ENCODE measurements at places on chromosomes 4 and X.

- DNase-seq, result no peak
These were observed 233.8 kb upstream of the UGT8 start for GRCh38 chr4:114364857-114365256.

GRCh38 chrX:46961097-46961496, 48.9 kb downstream of the JADE3 start:
- DNase-seq, result peak; percentile 62

DNA sequence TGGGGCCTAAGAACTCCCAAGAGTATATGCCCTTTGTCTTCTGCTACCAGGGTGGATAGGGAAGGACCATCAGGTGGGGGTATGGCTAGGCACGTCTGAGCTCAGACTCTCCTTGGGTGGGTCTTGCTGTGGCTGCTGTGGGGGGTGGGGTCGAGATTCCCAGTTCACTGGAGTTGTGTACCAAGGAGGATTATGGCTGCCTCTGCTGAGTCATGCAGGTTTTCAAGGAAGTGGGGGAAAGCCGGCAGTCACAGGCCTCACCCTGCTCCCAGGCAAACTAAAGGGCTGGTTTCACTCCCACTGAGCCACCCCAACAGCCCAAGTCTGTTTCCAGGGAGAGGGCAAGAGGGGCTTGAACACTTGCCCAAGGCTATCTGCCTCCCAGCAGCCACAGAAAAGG, 249.7 kb downstream of the NR3C2 start:
- no peak for DNase-seq

- no peak for DNase-seq
These were observed 210.7 kb upstream of the SLC7A11 start for GRCh38 chr4:138452826-138453225.

DNA sequence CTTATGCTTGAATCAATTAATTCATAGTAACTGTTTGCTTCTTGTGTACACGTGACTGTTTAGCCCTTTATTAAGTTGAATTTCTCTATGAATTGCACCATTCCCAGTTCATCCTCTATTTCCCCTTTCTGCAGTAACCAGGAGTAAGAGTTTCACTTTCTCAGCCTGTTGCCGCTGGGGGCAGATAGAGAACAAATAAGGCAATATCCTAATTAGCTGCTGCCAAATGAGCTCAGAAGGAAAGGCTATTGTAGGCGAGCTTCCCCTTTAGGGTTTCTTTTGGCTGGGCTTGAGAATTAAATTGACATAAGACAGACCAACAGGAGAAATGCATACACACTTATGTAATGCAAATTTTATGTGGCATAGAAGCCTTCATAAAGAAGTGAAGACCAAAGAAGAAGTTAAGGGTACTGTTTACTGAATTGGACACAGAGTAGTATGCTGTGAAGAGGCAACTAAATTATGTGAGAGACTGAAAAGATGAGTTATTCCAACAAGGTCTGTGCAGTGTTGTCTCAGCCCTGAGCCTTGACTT, 1594.7 kb downstream of the TECRL start:
- DNase-seq, result no peak

GRCh38 chr4:66562276-66562806, 892.1 kb upstream of the EPHA5 start:
- DNase-seq, result no peak

GRCh38 chr4:102478186-102478585, 23.0 kb upstream of the NFKB1 start:
- no peak for DNase-seq

DNA sequence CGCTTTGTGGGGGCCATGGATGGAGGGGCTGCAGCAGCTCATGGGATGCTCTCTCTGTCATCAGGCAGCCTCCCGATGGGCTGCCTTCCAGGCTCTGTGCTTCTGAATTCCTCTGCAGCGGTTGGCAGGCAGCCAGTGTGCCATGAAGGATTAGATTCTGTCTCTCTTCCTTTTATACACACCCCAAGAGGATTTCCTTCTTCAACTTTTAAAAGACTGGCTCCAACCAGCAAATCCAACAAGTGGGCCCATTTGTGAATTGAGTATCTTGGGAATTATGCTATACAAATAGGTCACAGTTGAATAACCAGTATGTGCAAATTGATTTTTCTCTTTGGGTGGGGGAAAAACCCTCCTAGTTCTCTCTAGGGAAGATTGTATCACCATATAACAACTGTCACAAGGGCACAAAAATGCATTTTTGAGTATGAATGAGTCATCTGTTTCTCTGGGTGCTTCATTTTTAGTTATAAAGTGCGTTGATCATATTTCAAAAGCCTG, 96.8 kb upstream of the FAT1 start:
- DNase-seq, result no peak

DNA sequence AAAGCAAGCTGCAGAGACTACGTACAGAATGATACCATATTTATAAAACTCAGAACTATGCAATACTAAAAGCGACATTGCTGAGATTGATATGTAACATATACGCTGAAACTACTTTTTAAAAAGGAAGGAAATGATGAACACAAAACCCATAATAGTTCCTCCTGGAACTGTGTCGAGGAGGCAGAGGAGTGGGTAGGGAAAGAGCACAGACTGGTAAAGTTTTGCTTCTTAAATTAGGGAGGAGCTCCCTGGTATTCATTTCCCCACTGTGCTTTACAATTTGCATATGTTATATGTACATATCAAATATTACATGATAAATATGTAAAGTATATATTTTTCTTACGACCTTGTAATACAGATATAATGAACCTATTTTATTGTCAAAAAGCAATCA, 13.9 kb downstream of the UFSP2 start:
- no peak for DNase-seq

DNA sequence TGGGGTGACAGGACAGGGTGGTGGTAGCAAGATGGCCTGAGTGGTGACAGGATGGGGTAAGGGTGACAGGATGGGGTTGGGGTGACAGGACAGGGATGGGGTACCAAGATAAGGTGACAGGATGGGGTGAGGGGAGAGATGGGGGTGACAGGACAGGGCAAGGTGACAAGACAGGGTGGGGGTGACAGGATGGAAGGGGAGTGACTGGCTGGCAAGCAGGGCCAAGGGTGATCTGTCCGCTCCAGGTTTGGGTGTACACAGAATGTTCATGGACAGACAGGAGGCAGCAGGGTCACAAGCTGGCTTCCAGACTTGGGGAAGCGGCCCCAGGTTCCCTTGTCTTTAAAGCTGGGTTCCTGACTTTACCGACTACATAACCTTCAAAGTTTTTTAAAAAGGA, 23.3 kb downstream of the RNF212 start:
- no peak for DNase-seq

- DNase-seq, result no peak
These were observed 21.6 kb downstream of the RBBP7 start for GRCh38 chrX:16848541-16848940.

GRCh38 chrX:108537005-108537404, 97.4 kb downstream of the COL4A5 start:
- no peak for DNase-seq

DNA sequence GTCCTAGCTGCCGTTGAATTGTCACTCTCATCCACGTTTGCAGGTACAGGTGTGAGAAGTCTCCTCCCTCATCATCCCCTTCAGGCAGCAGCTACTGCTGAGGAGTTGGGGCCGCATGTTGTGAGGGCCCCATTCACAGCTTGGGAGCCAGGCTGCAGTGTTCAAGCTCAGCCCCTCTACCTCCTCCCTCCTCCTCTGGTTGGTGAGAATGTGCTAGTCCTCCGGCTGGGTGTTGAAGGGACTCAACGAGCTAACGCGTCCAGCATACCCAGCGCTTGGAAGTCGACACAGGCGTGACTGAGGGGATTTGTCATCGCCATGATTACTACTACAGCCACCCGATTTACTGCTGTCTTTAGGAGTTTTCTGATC, 82.0 kb upstream of the PSAPL1 start:
- DNase-seq, result no peak

DNA sequence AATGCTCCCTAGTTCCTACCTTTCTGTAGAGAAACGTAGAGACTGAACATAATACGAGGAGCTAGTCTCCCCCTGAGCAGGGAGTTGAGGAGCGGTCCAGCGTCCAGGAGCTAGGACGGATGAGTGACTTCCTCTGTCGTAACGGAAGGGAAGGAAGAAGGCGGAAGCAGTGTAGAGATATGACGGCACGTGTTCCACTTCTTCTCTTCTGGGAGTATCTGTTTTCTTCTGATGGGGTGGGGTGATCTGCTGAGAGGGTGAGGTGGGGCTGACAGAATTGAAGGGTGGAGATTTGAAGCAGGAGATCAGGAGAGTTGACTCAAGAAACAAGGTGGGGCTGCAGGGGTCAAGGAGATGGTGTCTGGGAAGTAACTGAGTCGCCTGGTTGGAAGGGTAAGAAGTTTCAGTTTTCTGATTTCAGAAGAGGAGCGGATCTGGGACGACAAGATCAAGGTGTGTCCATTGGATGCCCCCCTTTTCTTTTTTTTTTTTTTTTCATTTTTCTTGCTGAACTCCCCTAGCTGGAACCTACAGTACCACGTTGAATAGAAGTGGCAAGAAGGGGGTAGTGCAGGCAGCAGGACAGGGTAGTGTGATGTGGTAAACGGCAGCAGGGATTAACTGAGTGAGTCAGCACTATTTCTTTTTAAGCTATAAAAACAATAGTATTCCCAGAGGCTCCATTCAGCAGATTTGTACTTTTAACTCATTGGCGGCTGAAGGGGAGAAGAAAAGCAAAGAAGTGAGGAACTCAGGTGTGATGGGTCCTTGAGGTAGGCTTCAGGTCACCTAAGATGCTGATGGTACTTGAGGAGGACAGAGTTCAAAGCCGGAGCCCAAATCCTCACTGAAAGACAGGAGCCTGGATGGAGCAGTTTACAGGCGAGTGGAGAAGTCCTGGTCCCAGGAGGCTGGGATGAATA, 50.8 kb upstream of the SETD7 start:
- peak; percentile 28 for DNase-seq

DNA sequence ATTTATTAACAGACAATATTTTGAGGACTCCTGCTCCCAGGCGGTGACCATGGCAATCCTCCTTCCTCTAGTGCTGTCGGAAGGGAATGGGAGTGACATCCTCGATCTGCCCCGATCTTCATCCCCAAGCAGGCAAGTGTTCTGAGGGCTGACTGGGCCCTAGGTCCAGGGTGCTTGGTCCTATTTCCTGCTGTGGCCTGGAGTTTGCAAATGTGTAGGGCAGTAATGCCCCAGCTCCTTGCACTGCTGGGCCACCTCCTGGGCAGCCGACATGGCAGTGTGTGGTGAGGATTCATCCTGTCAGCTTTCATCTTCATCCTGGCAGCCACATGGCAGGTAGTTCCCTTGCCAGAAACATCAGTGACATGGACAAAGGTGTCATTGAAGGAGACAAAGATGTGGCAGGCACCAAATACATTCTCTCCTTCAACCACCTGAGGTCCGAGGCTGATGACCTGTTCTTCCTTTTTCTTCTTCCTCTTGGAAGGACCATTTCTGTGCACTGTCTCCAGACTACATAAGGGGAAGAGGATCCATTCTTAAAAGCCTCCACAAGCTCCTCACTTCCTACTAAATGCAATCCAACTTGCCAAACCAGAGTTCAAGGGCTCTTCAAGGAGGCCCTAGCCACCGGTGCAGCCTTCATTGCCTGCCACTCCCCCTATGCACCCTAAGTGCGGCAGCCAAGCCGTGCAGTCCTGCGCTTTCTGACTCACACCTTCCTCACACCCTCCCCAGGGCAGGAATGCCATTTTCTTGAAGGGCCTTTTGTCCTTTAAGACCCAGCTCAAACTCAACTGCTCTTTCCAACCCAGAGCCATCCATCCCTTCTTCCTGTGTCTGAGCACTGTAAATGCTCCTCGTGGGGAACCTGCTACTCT, 65.7 kb downstream of the TMEM154 start:
- DNase-seq, result no peak

- peak; percentile 78 for DNase-seq
These were observed 47.7 kb downstream of the SPRY1 start for GRCh38 chr4:123444290-123444731.

GRCh38 chr4:56259655-56260054, 127.6 kb downstream of the AASDH start:
- DNase-seq, result no peak

DNA sequence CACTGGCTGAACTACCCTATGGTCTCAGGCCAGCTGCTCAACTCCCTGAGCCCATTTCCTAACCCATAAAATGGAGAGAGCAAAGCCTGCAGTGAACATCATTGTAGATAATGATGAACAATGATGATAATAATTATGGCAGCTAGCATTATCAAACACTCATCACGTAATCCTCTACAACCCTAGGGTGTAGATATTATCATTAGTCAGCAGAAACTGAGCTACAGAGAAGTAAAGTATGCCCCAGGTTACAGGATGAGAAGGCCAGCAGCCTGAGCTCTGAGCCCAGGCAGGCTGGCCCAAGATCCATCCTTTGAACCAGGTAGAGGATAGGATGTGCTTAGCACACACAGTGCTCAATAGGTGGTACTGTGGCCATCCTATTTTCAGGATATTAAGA, 43.2 kb downstream of the REELD1 start:
- DNase-seq, result no peak

DNA sequence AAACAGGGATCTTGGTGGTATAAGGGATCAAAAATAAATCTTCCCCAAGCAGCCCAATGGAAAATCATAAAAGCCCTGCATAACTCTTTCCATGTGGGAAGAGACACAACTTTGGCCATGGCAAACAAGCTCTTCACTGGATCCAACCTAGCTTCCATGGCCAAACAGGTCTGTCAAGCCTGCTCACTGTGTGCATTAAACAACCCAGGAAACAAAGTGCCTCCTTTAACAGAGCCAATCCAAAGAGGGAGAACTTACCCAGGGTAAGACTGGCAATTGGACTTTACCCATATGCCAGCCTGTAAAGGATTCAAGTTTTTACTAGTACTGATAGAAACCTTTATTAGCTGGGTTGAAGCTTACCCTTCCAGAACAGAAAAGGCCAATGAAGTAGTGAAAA, 7.6 kb upstream of the HERC5 start:
- DNase-seq, result no peak

DNA sequence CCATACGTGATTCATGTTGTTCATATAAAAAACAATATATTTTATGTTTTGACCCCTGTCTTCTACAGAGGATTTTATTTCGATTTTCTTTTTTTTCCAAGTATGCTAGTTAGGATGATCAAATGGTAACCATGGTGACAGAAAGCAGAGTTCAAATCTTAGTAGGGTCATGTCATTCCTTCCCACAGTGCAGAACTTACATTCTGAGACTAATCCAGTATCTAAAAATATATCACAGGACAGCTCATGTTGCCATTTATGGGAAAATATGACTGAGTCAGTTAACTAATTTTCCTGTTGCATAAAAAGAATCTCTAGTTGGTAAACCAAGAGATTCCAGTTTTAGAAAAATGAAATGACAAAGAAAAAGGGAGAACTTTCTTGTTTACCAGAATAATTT, 209.5 kb downstream of the PARM1 start:
- DNase-seq, result no peak

GRCh38 chr4:140839888-140840790, 84.0 kb upstream of the TBC1D9 start:
- DNase-seq, result no peak

DNA sequence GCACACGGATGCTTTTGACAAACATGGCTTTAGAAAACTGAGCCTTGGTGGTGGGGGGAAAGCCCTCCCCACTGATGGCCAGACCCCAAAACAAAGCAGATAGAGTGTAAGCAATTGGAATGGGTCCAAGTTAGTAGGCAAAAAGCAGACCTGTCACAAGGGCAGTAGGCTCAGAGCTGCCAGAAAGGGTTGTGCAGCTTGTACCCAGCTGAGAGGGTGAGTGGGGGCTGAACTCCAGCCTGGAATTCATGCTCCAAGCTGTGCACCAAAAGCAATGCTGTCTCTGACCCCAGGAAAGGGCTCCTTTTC, 101.1 kb upstream of the TEX13D start:
- DNase-seq, result no peak

- DNase-seq, result peak; percentile 13
These were observed 804 bp downstream of the OSTC start for GRCh38 chr4:108651014-108651791.

GRCh38 chr4:181971973-181972372, 271.2 kb upstream of the TENM3 start:
- no peak for DNase-seq

Measured in B cell (primary cell).